ENCODE measurements at places on chromosomes 7 and 10.

DNA sequence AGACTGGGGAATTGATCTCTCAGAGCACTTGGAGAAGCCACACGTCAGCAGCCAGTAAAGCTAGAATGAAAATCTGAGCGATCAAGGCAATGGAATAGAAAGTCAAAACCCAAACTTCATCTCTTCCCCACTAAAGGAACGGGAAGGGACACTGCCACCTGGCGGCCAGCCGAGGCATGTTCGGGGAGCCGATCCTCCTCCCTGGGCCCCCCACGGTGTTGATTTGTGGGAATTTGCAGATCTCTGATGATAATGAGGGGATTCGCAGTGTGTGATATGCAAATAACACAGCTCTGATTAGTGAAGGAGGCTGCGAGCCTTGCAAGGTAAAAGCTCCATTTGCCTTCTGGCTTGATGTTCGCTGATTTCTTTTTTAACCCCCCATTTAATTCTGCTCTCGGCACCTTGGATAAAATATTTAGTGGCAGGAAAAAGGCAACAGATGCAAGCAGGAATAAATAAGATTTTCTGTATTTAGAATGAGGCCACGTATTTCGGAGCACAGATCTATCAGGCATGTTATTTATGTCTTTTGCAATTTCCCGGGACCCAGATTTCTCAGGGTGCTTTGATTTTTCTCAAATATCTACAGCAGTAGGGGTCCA lies 258.6 kb downstream of the PAXIP1 start:
- DNase-seq: peak; percentile 68

DNA sequence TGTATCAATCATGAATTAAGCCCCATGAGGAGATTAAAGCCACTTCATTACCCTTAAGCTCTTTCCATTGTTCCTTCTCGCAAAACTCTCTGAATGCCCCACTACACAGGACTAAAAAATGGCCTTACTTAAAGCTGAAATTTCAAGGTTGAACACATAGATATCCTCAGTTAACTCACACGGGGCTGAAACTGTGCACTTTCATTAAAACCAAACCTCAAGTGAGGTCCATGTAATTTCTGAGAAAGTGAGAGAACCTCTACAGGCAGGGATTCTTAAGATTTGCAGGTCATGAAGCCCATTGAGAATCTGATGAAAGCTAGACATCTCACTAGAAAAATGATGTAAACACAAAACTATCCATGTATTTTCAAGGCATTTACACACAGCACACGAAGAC lies 15.9 kb downstream of the DENND11 start:
- no peak for DNase-seq

DNA sequence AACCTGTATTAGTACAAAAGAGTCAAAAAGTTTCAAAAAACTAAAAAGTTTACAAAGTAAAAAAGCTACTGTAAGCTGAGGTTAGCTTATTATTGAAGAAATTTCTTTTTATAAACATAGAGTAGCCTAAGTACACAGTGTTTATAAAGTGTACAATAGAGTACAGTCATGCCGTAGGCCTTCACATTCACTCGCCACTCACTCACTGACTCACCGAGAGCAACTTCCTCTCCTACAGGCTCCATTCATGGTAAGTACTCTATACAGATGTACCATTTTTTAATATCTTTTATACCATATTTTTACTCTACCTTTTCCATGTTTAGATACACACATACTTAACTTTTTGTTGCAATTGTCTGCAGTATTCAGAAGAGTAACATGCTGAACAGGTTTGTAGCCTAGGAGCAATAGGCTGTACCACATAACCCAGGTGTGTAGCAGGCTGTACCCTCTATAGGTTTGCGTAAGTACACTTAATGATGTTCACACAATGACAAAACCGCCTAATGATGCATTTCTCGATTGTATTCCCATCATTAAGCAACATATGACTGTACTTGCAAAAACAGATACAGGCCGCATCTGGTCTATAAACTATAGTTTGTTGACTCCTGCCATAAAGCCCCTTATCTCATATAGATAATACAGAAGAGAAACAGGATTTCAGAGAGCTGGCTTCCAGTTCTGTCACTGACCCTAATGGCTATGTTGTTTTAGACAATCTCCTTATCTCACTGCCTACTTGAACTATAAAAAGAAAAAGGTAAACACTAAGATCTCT lies 438.8 kb downstream of the HTR7 start:
- no peak for DNase-seq

- no peak for DNase-seq
These were observed 89.5 kb upstream of the ANKRD30A start for GRCh38 chr10:37035853-37036252.

DNA sequence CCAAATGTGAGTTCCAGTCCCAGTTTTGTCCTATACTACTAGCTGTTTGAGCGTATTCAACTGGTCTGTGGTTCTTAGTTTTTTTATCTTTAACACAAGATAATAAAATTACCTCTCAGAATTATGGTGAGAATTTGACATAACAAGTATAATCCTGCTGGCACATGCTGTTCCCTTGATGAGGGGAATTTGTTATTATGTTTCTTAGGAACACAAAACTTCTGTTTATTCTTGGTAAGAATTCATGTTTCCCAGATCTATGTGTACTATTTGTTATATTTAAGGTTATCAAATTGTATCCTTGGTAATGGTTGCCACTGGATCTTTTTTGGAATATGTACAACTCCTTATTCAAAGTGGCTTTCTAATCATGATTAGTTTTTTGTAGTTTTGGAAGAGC lies 335.6 kb downstream of the ADK start:
- no peak for DNase-seq

All from activated CD4-positive, alpha-beta T cell treated with anti-CD3 and anti-CD28 coated beads, Interleukin-2, amount 10 ng/mL, durations not matched to agents 24 days and 14 days (primary cell).